Thymus (tissue), 14 donors: ENCODE measurements at places on chromosomes 7 and 10.

DNA sequence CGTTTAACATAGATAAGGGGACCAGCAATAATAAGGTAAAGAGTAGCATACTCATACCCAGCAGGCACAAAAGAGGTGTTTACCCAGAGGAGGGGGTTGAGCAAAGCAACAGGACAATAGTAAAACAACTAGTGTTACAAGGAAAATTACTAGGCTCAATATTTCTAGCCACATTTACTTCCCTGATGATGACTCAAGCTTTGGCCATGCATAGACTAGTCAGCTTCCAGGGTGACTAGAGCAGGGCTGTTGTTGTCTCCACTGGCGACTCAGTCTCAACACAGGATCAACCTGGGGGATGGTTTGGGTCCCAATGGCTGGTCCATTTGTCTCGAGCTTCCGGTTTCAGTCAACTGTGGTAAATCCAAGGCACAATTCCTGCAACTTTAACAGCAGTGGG, 217.7 kb upstream of the KCND2 start:
- no peak overlapping the region for H3K27ac ChIP-seq
- no peaks in the 10 kb centered on the region for H3K27me3 ChIP-seq
- no peak overlapping the region for H3K4me3 ChIP-seq

- H3K36me3 ChIP-seq = no peaks in the 10 kb centered on the region
- no peak for DNase-seq
- H3K27me3 ChIP-seq = peaks cover 44% of the 10 kb centered on the region
These were observed 750 bp upstream of the CDK14 start for GRCh38 chr7:90595342-90595800.

DNA sequence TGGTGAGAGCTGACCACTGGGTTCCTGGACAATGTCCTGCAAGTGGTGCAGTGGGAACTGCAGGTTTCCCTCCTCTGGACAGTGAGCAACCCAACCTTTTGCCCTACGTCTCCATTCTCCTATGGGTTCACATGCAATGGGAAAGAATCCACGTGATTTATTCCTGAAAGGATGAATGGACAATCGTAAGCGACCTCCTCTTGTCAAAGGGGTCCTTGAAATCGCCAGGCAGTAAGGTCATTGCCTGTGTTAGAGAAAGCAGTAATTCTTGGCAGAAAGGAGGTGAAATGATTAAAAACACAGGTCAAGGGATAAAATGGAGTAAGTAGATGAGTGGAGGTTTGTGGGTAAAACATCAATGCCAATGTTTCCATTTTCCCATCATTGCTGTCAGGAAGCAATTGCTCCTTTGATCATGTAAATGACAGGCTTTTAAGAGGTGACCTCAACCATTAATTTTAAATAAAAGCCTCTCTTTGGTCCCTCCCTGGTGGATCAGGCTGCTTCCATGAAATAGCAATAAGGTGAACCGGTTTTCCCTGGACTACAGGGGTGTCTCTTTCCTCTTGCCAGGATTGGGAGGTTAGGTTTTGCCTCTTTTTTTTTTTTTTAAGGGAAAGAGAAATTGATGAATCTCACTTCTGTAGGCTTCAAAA, 330.0 kb upstream of the PRKCQ start:
- H3K4me1 ChIP-seq = peaks cover 14% of the 10 kb centered on the region
- H3K4me3 ChIP-seq = no peak overlapping the region
- H3K36me3 ChIP-seq = no peaks in the 10 kb centered on the region
- H3K27me3 ChIP-seq = no peaks in the 10 kb centered on the region
- no peak overlapping the region for H3K27ac ChIP-seq

DNA sequence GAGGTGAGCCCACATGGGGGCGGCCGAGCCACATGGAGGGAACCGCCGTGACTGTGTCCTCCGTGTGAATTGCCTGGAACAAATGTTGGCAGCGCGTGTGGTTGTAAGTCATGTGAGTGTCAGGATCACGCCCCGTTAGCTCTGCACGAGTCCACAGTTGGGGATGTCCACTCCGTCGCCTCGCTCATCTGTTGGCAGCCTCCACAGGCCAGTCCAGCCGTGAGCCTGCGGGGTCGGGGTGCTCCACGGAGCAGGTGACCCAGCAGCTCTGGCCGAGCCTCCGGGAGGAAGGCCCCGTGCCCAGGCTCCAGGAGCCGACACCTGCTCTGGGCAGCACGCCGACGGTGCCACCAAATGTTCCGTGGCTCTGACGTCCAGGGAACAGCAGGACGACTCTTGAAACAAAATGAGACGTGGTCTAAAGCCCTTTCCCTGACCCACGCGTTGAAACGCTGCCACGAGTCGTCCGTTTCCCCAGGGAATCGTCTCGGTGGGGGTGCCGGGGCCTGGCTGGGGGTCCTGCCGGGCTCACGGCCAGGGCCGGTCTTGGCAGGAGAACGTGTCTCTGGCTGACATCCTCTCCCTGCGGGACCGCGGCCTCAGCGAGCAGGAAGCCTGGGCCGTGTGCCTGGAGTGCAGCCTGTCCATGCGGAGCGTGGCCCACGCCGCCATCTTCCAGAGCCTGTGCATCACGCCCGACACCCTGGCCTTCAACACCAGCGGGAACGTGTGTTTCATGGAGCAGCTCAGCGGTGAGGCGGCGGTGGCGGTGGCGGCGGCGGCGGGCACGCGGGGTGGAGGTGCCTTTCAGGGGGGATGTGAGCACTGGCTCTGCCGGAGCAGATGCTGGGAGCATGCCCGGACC, 7.0 kb downstream of the KNDC1 start:
- H3K27ac ChIP-seq = no peak overlapping the region
- no peak for DNase-seq
- H3K36me3 ChIP-seq = no peaks in the 10 kb centered on the region
- H3K4me3 ChIP-seq = no peak overlapping the region

DNA sequence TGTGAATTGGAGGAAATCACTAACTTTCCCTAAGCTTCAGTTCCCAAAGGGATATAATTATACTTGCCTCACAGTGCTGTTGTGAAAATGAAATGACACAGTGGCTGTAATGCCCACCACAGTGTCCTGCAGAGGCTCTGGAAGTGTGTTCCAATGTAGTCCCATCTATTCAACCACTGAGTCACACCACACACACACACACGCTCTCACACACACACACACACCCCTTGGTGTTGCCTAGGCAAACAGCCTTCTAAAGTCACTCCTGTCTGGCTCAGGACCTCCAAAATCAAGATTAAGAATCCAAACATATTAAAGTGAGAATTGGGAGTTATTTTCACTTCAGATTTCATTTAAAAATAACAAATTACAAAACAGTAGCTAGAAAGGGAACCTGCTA, 73.3 kb downstream of the NRCAM start:
- H3K4me1 ChIP-seq = no peaks in the 10 kb centered on the region
- H3K4me3 ChIP-seq = no peak overlapping the region
- DNase-seq = no peak
